ENCODE measurements at places on chromosomes 2 and 18. TPM values are rescaled to one million over a fixed set of nuclear protein-coding genes. Genes with fewer than 3 reads are reported as not detected.

DNA sequence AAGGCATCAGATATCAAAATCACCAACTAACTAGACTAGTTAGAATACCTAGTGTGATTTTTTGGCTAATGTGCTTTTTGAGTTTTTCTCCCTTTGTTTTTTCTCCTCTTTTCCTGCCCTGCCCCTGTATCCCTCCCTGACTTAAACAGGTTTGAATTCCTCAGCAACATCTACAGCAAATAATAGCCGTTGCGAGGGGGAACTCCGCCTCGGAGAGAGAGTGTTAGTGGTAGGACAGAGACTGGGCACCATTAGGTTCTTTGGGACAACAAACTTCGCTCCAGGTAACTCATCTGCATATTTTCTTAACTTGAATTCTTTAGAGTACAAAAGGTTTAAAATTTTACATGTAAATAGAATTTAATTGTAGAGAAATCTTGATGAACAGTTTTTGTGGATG, 45.0 kb downstream of the CLIP4 start:
- no peak for DNase-seq

The VAMP5 gene
- total RNA-seq: 85.9 TPM

DNA sequence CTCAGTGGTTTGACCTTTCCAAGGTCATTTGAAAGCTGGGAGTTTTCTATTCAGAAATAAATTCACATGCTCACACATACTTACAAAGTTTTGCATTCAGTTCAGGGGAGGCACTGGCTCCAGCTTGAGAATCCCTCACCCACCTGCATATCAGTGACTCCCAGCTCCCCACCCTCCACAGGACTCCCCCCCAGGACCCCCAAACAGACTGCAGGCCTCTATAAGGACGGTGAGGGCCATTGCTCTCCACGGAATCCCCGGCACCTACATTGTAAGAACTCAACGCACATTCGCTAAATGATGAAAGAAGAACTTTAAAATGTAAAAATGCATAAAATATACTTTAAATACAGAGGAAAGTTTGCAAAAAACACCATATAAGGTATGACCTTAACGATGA, 97.2 kb upstream of the TEX51 start:
- no peak for DNase-seq

The RFTN2 gene
- 13.3 TPM for total RNA-seq

DNA sequence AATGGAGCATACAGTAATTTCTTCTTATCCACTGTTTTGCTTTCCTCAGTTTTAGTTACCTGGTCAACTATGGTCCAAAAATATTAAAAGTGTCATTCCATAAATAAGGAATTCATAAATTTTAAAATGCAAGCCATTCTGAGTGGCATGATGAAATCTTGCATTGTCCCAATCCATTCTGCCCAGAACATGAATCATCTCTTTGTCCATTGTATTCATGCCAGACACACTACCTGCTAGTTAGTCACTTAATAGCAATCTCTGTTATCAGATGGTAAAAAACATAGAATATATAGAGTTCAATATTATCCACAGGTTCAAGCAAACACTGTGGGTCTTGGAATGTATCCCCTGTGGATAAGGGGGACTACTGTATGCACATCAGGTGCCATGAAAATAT, 872.2 kb upstream of the NXPH2 start:
- no peak for DNase-seq

- no peak for DNase-seq
Observed at GRCh38 chr18:49835405-49835804, 22.1 kb upstream of the ACAA2 start.

GRCh38 chr2:142868229-142868762, 9.2 kb upstream of the KYNU start:
- DNase-seq: no peak

GRCh38 chr2:15808204-15808910, 132.0 kb upstream of the MYCN start:
- no peak for DNase-seq

The GALNT14 gene
- not detected for total RNA-seq

DNA sequence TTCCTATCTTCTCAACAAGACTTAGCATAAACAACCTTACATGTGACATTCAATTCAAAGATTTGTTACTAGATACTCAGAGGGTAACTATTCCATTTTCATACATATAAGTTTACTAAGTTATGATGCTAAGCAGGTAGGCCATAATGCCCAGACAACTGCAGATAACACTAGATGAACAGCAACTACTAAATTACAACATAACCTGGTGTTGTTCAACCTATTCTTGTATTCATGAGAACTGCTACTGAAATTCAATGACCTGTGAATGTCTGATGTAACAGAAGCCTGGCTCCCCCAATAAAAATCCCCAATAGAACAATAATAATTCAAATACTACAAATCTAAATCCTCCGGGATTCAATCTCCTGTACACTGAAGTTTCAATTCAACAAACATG, 24.8 kb downstream of the FEZ2 start:
- no peak for DNase-seq

The SERPINB3 gene
- not detected for total RNA-seq

- DNase-seq: no peak
Observed at GRCh38 chr2:190405070-190405469, 3.1 kb upstream of the MFSD6 start.

The DNAH7 gene
- total RNA-seq: not detected

DNA sequence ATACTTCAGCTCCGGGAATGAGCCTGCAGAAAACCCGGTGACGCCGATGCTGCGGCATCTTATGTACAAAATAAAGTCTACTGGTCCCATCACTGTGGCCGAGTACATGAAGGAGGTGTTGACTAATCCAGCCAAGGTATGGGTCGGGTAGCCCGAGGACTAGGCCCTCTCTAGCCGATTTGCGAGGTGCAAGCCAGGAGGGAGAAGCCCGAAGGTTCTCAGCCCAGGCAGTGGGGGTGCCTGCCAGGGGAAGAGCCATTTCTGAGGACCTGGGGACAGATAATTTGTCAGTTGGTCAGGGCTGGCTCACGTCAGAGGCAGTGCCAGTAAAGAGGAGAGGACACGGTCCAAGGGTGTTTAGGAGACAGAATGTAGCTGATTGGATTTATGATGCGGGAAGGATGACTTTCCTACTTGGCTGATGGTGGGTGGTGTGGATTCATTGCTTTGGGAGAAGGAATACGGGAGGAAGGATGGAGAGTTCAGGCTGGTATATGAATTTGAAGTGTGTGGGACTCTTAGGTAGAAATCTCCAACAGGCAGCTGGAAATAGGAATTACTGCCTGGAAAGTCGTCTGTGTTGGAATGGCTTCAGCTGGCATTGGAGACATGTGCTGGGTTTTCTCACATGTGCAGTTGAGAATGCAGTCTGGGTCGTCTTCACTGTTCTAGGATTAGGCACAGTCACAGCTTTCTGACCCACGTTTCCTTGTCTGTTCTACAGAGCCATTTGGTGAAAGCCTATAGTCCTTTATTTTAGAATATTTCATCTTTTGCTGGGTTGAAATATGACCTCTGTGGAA, 874 bp downstream of the NDUFAF7 start:
- no peak for DNase-seq
